ENCODE measurements at places on chromosomes 6 and 20.

DNA sequence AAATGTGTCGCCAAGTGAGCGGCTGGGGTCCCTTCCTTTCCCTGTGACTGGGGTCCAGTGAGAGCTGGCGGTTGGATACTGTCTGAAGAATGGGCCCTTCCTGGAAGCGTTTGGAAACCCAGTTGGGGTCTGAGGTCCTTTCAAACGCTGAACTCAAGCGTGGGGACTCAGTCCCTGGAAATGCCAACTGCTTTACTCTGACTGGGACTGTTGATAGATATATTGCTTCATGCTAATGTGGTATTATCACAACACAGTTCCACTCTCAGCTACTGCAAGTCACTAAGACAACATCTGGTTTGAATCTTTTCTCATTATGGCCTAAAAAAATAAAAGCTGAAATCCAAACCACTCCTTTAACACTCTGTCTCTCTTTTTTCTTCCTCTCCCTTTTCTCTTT is 23.7 kb upstream of the PSMF1 start:
- no peak for DNase-seq

GRCh38 chr6:29943053-29943966 is 978 bp downstream of the HLA-A start:
- no peak for DNase-seq

- DNase-seq, result no peak
These were observed 49.4 kb downstream of the CTCFL start for GRCh38 chr20:57475388-57476083.

- DNase-seq, result no peak
These were observed 47.6 kb upstream of the SIM1 start for GRCh38 chr6:100512203-100512862.
